ENCODE measurements at places on chromosomes 7 and 10. TPM values are rescaled to one million over a fixed set of nuclear protein-coding genes. Genes with fewer than 3 reads are reported as not detected.

Gene CPN1
- not detected for total RNA-seq

Gene MLXIPL
- total RNA-seq = not detected

Gene GRM3
- not detected for total RNA-seq

Gene FAM25G
- total RNA-seq = not detected

Gene KCNIP2
- total RNA-seq = 0.66 TPM

Gene NHLRC2
- total RNA-seq = 8.4 TPM

Gene ZNF485
- total RNA-seq = 3.3 TPM

Gene AGAP9
- 5.5 TPM for total RNA-seq

Gene TMEM236
- total RNA-seq = under 0.01 TPM

Gene WAPL
- total RNA-seq = 47.3 TPM

Gene TSPAN13
- total RNA-seq = 3.0 TPM

Gene OPN1SW
- not detected for total RNA-seq

Gene EBLN1
- not detected for total RNA-seq

Gene HOXA4
- total RNA-seq = 0.66 TPM

All from smooth muscle cell of trachea (primary cell).